ENCODE measurements at places on chromosomes 2 and 18.

GRCh38 chr2:22991844-22992243, 393.1 kb upstream of the KLHL29 start:
- DNase-seq, result no peak
- no peaks in the 10 kb centered on the region for H3K4me1 ChIP-seq
- H3K27ac ChIP-seq, result no peak overlapping the region
- no peaks in the 10 kb centered on the region for H3K27me3 ChIP-seq
- no peak overlapping the region for H3K4me3 ChIP-seq

DNA sequence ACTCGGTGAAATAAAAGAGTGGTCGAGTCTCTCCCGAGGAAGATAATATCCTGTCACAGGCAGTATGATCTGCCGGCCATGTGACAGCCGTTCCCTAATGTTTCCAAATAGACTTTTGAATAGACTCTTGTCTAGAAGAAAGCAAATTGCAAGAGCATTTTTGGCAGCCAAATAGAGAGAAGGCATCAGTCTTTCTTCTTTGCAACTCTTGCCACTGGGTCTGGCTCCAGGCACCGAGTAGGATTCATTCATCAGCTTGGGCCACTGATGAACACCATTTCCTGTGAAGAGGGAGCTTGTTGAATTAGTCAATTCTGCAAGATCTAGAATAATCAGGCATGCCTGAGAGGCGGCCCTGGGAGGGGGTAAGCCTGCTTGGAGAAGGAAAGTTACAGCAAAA, 165.6 kb downstream of the KLHL29 start:
- no peak overlapping the region for H3K27ac ChIP-seq
- H3K4me1 ChIP-seq, result no peaks in the 10 kb centered on the region
- no peak for DNase-seq
- no peaks in the 10 kb centered on the region for H3K27me3 ChIP-seq
- H3K4me3 ChIP-seq, result no peak overlapping the region

DNA sequence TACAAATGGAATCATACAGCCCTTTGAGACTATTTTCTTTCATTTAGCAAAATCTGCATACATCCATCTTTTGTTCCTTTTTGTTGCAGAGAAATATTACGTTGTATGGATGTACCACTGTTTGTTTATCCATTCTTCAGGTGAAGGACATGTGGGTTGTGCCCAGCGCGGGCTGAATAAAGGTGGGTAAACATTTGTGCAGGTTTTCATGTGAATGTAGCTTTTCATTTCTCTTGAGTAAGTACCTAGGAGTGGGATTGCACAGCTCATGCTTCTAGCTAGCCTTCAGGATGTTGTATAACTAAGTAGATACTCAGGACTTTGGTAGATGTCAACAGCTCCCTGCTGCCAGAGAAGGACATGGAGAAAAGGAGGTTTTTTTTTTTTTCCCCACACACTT, 50.6 kb upstream of the SPRED2 start:
- DNase-seq, result no peak
- no peak overlapping the region for H3K4me3 ChIP-seq
- no peak overlapping the region for H3K27ac ChIP-seq
- H3K27me3 ChIP-seq, result no peaks in the 10 kb centered on the region

DNA sequence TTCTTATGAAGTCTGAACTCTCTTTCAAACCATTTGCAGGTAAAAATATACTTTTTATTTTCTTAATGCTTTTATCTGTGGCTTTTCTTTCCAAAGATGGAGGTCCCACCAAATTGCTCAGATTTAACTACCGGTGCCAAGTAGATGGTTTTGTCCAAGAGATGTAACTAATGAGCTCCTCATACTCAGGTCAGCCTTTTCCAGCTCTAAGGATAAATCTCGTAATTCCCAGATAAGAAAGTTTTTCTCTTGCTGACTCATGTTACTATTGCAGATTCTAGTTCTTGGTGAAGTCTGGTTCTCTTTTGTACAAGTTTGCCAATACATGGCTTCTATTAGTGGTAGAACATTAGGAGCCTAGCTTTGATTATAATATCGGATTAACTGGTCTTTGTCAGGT, 550.8 kb upstream of the ZNF804A start:
- no peak overlapping the region for H3K27ac ChIP-seq
- no peaks in the 10 kb centered on the region for H3K27me3 ChIP-seq
- H3K36me3 ChIP-seq, result no peaks in the 10 kb centered on the region
- no peak for DNase-seq
- no peaks in the 10 kb centered on the region for H3K4me1 ChIP-seq

DNA sequence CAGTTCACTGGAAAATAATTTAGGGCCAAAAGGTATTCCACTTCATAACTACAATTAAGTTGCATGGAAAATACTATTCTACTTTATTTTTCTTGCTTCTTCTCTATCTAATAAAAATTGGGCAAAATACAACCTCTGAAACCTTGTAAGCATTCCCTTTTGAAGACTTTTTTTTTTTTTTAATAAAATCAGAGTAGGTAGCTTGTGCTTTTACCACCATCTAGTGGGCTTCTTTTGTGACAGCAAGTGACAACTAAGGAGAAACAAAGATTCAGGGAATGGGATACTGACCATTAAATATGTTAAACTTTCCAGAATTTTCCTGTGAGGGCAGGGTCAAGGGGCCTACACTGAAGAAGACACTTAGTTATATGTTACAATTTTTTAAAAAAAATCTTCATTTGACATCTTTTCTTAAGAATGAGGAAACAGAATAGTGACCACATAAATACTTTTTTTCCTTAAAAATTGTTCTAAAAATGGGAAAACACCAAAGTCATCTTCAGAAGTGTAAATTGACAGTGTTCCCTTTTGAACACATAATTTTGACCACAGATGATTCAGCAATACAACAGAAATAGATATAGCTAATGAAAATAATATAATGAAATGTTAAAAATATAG, 1183.2 kb upstream of the ACVR2A start:
- no peak for DNase-seq
- no peak overlapping the region for H3K27ac ChIP-seq
- no peak overlapping the region for H3K4me3 ChIP-seq
- no peaks in the 10 kb centered on the region for H3K4me1 ChIP-seq
- H3K36me3 ChIP-seq, result no peaks in the 10 kb centered on the region

DNA sequence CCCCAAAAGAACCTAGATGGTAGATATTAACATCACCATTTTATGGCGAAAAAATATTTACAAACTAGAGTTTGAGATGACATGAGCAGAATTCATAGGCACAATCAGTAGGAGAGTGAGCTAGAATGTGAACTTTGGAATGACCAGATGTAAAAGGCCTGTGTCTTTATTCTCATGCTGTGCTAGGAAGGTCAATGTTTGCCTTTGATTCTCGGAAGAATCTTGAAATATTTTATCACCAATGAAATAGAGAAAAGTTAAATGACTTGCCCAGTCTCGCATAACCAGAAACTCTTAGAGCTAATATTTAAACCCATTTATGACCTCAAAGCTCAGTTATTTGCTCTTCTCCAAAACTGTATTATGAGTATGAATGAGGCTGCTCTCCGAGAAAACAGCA, 9.2 kb upstream of the REG3G start:
- no peak overlapping the region for H3K27ac ChIP-seq
- no peak overlapping the region for H3K4me3 ChIP-seq
- no peaks in the 10 kb centered on the region for H3K36me3 ChIP-seq
- no peaks in the 10 kb centered on the region for H3K27me3 ChIP-seq
- H3K4me1 ChIP-seq, result no peaks in the 10 kb centered on the region
- no peak for DNase-seq

GRCh38 chr2:45962177-45962921, 310.9 kb downstream of the PRKCE start:
- no peaks in the 10 kb centered on the region for H3K36me3 ChIP-seq
- no peaks in the 10 kb centered on the region for H3K27me3 ChIP-seq
- DNase-seq, result no peak
- peaks cover 10% of the 10 kb centered on the region for H3K4me1 ChIP-seq
- H3K27ac ChIP-seq, result no peak overlapping the region

- no peak overlapping the region for H3K27ac ChIP-seq
- DNase-seq, result no peak
- H3K36me3 ChIP-seq, result no peaks in the 10 kb centered on the region
- H3K4me3 ChIP-seq, result no peak overlapping the region
- H3K27me3 ChIP-seq, result no peaks in the 10 kb centered on the region
Observed at GRCh38 chr2:240320204-240320993, 115.1 kb upstream of the GPC1 start.

DNA sequence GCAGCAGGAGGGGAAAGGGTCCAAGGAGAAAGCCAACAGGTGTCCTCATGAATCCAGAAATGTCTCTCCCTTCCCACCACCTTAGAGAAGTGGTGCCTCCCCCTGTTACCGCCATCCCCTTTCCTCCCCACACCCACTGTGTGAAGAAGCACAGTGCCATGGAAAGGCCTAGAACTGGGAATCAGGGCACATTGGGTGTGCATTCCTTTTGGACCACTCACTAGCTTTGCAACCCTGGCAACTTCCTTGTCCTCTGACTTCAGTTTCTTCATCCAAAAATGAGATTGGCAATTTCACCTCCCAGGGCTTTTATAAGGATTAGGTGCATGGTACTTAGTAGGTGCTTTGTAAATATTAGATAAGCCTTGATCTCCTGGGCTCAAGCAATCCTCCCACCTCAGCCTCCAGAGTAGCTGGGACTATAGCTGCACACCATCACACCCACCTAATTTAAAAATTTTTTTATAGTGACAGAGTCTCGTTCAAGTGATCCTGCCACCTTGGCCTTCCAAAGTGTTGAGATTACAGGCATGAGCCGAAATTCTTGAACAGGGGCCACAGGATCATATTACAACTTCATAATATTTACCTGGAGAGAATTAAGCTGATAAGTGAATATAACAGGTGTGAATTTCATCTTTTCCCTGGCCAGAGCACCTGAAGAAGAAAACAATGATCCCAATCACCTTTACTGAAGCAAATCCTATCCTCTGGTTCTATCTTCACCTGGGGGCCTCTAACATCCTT, 97.9 kb upstream of the TAF1B start:
- no peaks in the 10 kb centered on the region for H3K4me1 ChIP-seq
- no peak overlapping the region for H3K4me3 ChIP-seq
- no peak for DNase-seq
- no peaks in the 10 kb centered on the region for H3K36me3 ChIP-seq
- H3K27ac ChIP-seq, result no peak overlapping the region
